ENCODE measurements at places on chromosomes 1 and 21.

DNA sequence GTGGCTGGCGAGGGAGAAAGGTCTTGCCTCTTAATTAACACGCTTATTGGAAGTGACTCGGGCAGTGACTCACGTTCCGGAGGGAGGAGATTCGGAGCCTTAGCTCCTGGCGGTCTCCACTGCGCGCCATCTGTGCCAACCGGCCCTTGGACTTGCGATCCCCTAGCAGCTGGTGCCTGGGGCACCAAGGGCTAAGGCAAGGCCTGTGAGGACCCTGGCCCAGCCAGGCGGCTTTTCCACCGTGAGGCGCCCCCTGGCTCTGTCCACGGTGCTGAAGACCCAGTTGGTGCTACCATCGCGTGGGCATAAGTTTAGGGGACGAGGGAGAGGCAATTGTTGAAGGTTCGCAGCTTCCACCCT, 1.3 kb upstream of the SYT6 start:
- DNase-seq, result peak; percentile 14

- no peak for DNase-seq
Measured at GRCh38 chr1:168473126-168473525, 70.7 kb downstream of the XCL2 start.

DNA sequence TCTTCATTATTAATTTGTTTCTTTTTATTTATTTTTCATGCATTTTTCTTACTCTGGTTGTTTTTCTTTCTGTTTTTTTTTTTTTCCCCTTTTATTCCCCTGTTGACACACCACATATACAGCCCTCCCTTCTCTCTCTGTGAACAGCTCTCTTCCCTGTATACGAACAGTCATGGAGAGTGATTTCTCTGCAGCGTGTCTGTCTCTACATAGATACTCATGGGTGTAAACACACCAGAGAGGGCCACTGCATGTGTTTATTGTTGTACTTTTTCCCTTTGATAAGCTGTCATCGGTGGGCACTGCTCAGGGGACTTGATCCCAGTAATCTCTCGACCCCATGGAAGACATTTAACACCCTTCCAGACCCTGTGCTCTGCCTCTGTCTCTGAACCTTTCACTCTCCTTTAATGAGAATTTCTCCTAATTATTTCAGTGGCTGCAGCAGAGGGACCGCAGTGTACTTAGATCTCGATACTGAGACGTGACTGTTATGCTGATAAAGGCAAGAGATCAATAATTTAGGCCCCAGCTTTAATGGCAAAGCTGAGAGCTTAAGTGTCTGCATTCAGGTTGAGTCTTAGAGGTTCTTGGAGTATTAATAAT, 113.1 kb downstream of the PBX1 start:
- DNase-seq, result no peak

GRCh38 chr1:168227620-168228019, 1.8 kb downstream of the SFT2D2 start:
- DNase-seq, result no peak

- DNase-seq, result no peak
Measured at GRCh38 chr1:36320291-36320761, 3.1 kb downstream of the EVA1B start.

- no peak for DNase-seq
Measured at GRCh38 chr1:5935026-5935425, 57.2 kb downstream of the NPHP4 start.

DNA sequence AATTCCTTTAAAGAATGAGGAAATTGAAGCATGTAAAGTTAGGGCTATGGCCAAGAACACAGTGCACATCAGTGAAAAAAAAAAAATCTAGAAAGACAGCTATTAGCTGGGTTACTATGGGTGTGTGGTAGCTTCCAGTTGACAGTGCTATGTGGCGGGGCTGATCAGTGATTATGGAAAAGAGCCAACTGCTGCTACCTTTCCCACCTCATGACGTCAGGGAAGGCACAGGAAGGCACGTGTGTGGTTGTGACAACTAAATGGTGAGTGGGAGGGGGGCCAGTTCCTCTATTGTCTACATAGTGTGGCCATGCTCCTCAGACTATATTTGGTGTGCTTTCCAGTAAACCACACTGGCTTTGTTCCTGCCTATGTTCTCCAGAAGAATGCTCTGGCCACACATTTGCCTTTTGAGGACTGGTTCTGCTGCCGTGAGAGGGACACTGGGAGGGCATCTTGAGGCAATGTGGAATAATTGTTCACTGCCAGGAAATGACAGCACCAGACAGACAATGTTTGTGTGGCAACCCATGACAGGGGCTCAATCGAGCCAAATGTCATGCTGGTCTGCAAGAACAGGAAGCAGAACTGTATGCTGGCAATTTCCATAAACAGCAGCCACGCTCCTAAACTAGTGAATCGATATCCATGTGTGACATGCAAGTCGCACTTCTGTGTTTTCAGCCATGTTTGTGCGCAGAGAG, 3.0 kb upstream of the SDE2 start:
- DNase-seq, result peak; percentile 67

DNA sequence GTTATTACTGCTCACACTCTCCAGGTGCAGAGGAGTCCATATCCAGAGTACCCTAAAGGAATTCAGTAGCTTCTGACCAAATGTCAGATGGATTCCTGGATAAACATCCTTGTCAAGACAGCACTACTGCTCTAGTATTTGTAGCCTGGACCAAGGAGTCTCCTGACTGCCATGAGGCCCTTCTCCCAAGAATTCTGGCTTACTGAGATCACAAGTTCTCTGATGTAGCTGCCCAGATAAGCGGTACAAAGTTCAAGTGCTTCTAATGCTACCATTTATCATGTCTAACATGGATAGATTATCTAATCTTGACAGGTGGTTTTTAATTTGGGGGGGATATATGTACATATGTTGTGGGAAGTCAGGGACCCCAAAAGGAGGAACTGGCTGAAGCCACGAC, 196.6 kb upstream of the HMCN1 start:
- no peak for DNase-seq

DNA sequence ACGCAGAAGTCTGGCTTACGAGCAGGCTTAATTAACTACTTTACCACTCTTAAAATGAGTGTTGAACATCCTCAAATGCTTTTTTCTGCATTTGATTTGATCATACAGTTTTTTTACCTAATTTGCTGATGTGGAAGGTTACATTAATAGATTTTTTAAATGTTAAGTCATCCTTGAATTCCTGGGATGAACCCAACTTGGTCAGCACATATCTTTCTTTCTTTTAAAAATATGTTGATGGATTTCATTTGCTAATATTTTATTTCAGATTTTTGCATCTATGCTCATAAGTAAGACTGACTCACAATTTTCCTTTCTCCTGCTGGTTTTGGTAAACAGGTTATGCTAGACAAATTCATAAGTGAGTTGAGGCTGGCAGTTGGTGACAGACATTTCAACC, 82.9 kb downstream of the LHX4 start:
- DNase-seq, result no peak

GRCh38 chr1:39779137-39779536, 8.0 kb upstream of the OXCT2 start:
- no peak for DNase-seq

GRCh38 chr1:77739235-77739634, 20.4 kb downstream of the USP33 start:
- DNase-seq, result no peak

- peak; percentile 63 for DNase-seq
Measured at GRCh38 chr1:231612393-231613089, 14.0 kb upstream of the DISC1 start.

DNA sequence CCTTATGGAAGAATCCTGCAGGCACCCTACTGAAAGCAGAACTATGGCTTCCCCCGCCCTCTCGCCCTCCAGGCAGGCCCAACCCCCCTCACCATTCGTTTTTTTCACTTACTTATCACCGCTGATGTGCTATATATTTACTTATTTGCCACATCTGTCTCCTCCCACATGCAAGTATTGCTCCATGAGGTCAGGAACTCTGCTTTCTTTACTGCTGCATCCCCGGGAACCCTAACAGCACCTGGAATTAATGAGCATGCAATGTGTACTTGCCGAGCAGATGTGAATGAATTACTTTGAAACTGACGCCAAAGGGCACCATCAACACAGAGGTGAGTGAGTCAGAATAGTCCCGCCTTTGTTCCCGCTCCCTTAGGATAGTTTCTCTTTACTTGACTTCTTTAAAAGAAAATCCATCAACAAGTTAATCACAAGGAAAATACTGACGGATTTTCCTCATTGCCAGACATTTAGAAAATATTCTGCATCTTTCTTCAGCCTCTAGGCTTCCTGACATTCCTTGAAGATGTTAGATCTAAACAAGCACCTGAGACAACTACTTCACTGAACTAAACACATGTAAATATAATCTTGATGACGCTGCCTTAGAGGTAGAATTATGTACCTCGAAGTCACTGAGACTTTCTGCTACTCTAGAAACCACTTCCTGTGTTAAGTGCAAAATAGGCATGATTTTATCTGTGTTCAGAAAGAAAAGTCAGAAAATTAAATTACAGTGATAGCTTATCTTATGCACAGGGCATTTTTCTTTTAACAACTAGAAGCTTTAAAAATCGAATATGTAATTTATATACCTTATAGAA, 17.5 kb upstream of the RAB4A start:
- DNase-seq, result peak; percentile 38
